ENCODE measurements at places on chromosomes 2 and 18.
A peak's percentile ranks its signal among the peaks of the same experiment; 100 is the strongest.

DNA sequence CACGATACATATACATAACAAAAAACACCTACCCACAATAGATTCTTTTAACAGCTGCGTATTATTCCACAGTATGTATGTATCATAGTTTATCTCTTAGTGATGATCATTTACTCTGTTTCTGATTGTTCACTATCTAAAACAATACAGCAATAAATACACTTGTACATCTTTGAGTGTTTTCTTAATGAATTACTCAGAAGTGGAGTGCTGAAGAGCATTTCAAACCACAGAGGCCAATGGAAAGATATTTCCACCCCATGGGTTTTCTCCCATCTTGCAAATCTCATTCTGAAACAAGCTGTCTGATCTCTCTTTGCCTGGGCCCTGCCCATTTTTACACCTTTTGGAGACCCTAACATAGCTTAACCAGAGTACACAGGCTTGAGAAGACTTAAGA is 113.8 kb upstream of the KLF7 start:
- DNase-seq: no peak

DNA sequence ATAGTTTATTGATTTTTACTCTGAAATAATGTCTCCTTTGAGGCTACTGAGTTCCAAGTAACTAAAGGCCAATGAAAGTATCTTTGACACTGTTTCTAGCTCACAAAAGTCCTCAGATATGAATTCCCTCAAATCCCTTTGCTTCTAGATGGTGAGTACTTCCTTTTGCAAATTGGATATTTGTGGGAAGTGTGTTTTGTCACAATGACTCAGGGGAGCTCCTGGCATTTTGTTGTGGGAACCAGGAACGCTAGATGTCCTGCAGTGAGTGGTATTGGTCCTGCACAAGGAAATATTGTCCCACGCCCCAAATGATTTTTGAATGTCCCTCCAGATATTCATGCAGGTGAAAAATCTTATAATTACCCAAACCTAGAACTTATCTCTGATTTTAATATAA is 24.3 kb downstream of the TACR1 start:
- no peak for DNase-seq

DNA sequence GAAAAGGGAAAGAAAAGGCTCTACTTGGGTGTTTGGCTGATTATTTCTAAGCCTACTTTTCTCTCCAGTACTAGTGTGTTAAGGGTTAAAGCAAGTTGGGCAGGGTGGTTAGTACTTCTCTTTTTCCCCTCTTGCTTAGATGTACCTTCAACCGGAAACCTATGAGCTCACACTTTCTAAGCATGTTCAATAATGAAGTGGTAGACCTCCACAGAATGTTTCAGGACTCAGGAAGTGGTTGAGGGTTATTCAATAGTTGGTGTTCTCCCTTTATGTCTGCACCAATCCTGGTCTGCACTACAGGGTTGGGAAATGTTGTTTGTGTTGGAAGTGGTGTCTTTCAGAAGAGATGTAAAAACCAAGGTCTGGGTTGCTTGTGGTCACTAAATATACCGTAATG is 137.1 kb downstream of the ZEB2 start:
- no peak for DNase-seq

DNA sequence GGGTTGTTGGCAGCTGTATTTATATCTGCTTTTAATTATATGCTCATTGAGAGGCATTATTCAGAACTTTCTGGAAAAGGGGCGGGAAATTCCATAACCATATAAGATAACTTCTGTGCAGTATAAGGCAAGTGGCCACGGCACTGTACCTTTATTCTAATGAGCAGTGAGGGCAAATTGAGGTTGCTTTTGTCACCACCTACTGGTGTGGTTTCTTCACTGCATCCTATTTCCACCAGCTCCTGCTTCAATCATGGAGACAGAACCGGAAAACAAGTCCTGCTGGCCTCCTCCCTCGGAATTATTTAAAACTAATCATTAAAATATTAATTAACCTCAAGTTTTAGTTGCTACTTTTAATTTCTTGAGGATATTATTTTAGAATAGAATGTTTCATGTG is 759.4 kb downstream of the CBLN2 start:
- no peak for DNase-seq

- DNase-seq: no peak
Observed at GRCh38 chr18:22088996-22089640, 80.3 kb upstream of the GATA6 start.

DNA sequence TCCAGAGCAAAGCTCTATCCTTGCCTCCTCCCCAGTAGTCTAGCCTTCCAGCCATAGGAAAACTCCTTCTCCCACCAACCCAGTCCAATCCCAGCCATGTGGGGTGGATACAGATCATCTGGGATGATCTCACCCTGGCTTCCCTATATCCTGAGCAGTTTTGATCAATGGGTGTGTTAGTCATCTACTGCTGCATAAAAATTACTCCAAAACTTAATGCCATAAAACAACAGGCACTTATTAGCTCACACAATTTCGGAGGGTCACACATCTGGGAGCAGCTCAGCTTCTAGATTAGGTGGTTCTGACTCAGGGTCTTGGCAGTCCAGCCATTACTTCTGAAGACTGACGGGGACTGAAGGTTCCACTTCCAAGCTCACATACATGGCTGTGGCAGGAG is 190.4 kb downstream of the SPP2 start:
- no peak for DNase-seq

DNA sequence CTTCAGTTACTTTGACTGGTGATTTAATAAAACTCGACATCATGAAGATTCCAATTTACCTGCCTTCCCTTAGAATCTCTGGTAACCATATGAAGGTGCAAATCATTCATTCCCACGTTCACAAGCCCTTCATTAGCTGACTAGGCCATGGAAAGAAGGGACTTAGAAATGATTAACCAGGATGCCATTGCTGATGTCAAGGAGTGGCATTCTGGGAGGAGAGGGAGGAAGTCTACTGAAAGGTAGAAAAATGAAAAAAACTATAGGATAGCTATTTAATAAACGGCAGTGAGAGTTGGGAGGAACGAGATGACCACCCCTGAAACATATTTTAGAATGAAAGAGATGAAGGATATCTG is 1.4 kb downstream of the ATIC start:
- DNase-seq: no peak

GRCh38 chr2:158319269-158319668 is 137.3 kb downstream of the CCDC148 start:
- DNase-seq: no peak

DNA sequence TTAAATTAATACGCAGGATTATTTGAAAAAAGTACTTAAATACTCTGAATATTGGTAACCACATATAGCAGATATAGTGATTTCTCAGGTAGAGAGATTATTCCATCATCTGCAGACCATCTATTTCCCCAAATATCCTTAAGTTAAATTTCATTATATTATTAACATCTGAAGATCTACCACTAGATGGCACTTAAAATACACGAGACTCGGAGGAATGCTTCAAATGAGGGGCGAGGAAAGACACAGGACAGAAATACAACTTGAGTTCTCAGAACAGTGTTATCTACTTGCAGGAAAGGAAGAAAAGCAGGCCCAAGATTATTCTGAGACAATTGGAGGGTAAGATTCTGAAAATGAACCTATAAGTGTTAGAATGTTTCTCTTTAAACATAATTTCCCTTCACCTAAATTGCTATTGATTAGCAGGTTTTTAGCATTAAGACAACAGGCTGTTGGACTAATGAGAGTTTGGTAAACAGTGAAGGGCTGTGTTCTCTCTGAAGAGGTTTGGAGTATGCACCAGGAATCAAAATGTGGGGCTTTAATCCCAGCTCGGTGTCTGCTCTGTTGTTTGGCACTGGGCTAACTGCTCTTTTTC is 76.9 kb upstream of the GCFC2 start:
- no peak for DNase-seq

GRCh38 chr2:10919771-10920621 is 8.3 kb downstream of the KCNF1 start:
- no peak for DNase-seq

DNA sequence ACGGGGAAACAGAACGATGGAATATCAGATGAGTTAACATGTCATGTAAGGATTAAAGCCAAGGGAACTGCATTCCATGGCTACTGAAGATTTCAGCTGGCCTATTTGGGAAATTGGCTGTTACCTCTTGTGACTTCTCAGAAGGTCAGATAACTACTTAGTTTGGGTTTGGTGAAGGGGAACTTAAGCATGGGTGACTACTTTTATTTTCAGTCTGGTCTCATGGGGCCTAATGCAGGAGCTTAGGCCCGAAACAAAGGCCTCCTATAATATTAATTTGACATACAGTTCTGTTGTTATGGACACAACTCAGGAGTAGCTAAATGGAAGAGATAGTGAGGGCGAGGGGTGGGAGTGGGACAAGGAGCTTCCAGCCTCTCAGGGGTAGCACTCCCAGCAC is 44.0 kb upstream of the TXNDC2 start:
- DNase-seq: no peak

- DNase-seq: no peak
Observed at GRCh38 chr18:65607161-65607560, 143.7 kb upstream of the CDH7 start.

DNA sequence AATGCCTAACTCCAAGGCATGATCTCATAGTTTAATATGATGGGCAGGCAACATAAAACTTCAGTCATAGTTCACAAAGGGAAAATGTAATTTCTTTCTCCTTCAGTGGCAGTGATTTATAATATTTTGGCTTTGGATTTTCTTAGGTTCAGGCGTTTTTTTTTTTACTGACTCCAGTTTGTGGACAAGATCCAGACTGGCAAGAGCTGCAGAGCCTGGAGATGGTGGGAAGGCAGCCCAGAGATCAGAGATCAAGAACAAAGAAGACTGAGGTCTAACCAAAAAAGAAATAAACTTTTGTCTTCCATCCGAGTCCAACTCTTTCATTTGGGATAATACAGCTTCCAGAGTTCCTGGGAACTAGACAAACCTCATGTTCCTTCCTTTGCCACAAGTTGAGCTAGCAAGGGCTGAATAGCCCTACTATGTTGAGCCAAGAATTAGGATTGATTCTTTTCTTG is 215.3 kb upstream of the SETBP1 start:
- DNase-seq: no peak

DNA sequence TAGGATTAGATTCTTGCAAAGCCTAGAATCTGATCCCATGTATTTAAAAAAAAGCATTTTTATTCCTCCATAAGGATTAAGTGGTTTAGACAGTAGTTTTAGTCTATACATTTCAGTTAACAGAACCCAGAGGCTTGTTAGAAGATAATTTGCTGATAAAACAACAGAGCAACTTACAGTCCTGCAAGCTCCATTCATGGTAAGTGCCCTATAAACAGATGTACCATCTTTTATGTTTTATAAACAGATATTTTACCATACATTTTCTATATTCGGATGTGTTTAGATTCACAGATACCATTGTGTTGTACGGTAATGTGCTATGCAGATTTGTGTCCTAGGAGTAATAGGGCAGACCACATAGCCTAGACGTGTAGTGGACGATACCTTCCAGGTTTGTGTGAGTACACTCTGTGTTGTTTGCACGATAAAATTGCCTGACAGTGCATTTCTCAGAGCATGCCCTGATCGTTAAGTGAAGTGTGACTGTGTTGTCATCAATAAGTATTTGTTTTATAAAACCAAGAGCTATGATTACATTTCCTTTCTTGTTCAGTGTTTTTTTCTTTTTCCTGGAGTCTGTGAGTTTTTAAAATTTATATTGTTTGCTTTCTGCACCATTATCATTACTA is 54.2 kb downstream of the CERS6 start:
- DNase-seq: no peak

GRCh38 chr2:102185347-102185746 is 1.5 kb upstream of the IL1RL2 start:
- no peak for DNase-seq

- DNase-seq: no peak
Observed at GRCh38 chr2:123502931-123503330, 522.2 kb upstream of the CNTNAP5 start.

- DNase-seq: no peak
Observed at GRCh38 chr2:159230145-159230877, 56.2 kb downstream of the WDSUB1 start.

DNA sequence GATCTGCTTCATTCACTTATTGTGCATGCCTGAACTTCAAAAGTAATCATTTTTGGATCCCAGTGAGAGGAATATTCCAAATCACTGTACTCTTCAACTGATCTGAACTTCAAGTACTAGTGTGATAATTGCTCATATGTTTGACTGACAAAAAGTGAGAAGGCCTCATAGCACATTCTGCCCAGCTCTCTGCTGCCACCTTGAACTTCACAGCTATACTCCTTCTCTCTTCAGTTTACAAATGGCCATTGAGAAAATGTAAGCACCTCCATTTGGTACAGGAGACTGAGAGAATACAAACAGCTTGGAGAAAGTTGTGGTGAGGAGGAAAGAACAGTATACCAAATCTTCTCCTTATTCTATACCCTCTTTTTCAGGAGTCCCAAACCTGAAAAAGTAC is 946.0 kb upstream of the CHAC2 start:
- no peak for DNase-seq

GRCh38 chr2:214899751-214900150 is 90.3 kb upstream of the BARD1 start:
- DNase-seq: no peak

GRCh38 chr18:51017140-51017879 is 12.7 kb upstream of the SMAD4 start:
- DNase-seq: no peak

DNA sequence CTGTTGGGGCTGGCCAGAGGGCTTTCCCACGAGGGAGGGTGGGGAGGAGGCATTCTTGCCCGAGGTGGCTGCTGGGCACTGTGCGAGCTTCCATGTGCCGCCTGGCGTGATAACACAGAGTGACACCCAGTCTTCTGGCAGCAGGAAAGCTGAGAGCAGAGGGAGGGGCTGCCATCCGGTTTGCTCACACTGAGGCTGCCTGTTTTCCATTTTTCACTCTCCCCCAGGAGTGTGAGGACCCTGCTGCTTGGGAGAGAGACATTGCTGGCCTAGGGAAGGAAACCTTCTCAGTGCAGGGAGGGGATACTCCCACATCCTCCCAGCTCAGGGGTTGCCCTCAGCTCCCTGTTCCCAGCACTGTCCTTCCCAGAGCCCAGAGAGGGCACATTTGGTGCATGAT is 73.1 kb downstream of the INHBB start:
- DNase-seq: no peak

- no peak for DNase-seq
Observed at GRCh38 chr2:189726271-189726670, 36.3 kb downstream of the OSGEPL1 start.

DNA sequence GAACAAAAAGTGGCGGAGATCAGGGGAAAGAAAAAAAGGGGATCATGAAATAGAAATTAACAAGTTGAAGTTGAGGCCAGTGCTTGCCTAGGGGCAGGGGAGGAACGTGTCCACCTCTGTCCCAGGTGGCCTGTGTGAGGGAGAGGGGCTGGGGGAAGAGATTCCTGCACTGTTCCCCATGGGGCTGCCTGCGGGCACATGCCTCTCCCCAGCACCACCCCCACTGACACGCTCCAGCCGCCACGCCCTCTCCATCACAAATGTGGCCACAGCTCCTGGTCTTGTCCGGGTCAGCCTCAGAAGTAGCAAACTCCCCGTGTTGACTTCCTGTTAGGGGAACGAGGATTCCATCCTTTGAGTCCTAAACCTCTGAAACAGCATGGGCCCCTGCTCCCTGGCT is 161.2 kb downstream of the GLI2 start:
- no peak for DNase-seq

GRCh38 chr2:121974897-121975661 is 219.6 kb downstream of the TSN start:
- peak; percentile 20 for DNase-seq

- DNase-seq: no peak
Observed at GRCh38 chr18:35410561-35410960, 33.4 kb upstream of the ZNF396 start.

- DNase-seq: no peak
Observed at GRCh38 chr2:195961873-195962272, 106.8 kb downstream of the DNAH7 start.

GRCh38 chr18:43022874-43023273 is 92.6 kb downstream of the RIT2 start:
- no peak for DNase-seq

All from activated B cell treated with CpG ODN at 0.5 μM for 24 hours (primary cell).